ENCODE measurements at places on chromosomes 2 and 18.

GRCh38 chr2:43194121-43194869 lies 32.1 kb downstream of the ZFP36L2 start:
- DNase-seq = no peak

DNA sequence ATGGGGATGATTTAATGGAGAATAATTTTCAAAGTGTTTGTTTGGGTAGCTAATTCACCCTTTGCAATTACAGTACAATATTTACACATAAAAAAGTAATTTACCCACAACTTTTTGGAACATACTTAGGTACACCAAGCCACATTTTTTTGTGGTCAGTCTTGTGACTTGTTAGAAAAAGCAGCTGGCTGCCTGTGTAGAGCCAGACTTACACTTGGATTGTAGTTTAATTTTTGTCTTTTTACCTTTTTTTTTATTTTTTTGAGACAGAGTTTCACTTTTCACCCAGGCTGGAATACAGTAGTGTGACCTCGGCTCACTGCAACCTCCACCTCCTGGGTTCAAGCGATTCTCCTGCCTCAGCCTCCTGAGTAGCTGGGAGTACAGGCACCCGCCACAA lies 45.4 kb downstream of the RALBP1 start:
- DNase-seq = no peak

- no peak for DNase-seq
Observed at GRCh38 chr2:65370387-65371073, 61.9 kb downstream of the SPRED2 start.

DNA sequence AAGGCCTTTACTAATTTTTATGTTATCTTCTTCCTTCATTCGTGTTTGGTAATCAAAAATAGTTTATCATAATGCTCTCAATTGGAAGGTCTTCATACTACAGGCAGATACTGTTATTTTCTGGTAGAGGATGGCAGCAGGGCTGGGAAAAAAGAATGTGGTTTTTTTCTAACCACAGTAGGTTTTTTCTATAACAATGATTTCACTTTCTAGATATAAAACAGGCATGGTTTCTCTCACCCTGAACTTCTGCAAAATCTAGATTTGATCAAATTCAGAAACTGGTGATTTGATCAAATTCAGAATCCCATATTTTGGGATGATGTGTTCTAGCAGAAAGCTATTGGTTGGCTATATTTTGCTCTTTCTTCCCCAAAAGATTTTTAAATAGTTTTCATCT lies 27.6 kb downstream of the BCL11A start:
- DNase-seq = no peak

DNA sequence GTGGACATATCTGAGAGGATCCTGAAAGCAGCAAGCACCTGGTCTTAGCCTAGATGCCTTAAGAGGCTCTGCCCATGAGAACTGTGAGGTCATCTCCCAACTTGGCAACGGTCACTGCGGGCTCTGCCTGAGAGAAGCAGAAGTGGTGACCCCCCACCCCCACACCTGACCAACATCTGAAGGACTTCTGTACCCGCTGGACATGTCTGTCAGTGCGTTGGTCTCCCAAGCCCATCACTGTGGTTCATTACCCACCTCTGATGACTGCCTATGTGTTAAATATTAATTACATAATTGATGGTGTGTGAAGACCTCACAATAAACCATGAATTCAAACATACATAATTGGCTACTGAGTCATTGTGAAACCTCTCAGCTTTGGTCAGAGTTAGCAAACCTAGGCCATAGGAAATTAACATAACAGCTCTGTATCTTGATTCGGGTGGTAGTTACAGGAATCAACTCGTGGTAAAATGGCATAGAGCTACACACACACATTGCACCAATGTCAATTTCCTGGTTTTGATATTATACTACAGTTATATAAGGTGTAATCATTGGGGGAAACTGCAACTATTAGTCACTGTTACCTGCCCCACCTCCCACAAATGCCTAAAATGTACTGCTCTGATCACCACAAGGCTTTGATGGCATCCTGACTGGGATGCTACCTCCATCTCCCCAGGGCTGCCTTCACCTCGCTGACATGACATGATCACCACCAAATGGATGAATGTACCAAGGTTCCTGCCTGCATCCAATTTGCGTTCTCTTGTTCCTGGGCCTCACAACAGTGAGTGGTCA lies 4.3 kb upstream of the GALNT1 start:
- DNase-seq = no peak

DNA sequence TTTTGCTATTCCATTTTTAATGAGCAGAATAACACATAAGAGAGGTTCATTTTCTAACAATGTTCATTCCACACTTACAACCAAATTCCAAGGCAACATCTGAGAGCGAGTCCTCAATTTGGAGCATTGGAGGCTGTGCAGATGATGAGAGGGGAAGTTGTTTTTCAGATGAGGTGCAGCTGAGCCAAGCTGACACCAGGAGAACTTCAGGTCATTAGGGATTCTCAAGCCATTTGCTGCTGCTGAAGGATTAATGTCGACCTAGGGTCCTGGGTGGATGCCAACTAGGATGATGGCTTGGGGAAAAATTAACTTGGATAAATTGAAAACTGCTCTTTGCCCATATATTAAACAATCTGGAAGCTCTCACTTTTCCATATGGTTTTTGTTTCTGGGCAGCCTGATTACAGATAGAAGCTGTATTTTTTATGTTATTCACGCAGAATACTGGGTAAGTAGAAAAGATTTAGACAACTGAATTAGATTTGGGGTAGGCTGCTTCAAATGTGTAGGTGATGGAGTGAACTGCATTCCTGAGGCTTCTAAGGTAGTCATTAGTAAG lies 206.4 kb upstream of the SLC39A10 start:
- no peak for DNase-seq

- no peak for DNase-seq
Observed at GRCh38 chr2:99406137-99406536, 68.9 kb downstream of the EIF5B start.

DNA sequence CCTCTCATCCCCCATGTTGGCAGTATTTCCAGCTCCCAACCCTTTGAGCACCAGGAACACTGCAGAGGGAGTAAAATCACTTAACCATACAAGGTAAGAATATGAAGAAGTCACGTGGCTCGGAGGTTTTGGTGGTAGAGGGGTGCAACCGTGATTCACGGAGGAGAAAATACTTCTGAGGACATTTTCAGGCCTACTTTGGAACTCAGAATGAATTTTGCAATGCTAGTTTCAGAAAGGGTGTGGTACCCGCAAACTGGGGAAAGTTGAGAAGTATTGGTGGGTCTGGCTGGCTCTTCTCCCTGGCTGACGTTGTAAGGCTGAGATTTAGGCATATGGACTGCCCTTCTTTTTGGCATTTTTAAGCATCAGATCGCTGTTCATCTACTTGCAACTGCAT lies 442 bp downstream of the SERPINB5 start:
- no peak for DNase-seq

DNA sequence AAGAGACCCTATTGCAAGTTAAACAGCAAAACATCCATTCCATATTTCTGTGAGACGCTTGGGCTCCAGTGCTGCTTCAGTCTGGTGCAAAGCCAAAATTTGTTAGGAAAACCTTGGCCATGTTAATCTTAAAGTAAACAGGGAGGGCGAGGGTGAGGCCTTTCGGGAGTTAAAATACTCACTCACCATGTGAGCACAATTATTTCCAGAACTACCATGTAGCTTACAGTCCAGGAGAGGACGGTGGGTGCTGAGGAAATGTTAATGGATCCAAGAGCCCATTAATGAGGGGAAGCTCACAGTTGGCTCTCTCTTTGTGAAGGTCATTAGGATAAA lies 286.4 kb downstream of the SLC8A1 start:
- DNase-seq = no peak

GRCh38 chr18:8813611-8814010 lies 108.3 kb downstream of the MTCL1 start:
- no peak for DNase-seq

- DNase-seq = no peak
Observed at GRCh38 chr18:8706791-8707555, 1.6 kb downstream of the MTCL1 start.

GRCh38 chr2:211463397-211463796 lies 907.0 kb downstream of the CPS1 start:
- DNase-seq = no peak

- DNase-seq = no peak
Observed at GRCh38 chr2:48548840-48549239, 18.9 kb downstream of the STON1 start.

DNA sequence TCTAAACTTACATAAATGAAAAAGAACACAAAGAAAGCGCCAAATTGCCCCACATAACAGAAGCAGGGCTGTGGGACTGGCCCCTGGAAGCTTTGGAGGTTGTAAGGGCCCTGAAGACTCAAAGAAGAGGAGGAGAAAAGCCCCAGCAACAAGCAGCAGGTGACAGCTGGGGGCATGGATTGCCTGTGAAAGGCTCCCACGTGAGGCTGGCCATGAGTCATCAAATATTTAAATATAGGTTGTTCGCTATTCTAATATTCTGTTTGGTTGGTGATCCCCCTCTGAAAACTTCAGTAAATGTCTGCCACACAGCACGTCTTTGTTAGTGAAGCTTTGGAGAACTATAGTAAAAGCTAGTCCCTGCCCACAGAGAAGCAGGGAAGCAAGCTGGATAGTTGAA lies 132.4 kb downstream of the MREG start:
- DNase-seq = no peak

- no peak for DNase-seq
Observed at GRCh38 chr2:217222309-217222910, 362.5 kb upstream of the TNP1 start.
